CD4-positive, alpha-beta T cell treated with Interleukin-1 beta for 1 hour (primary cell): ENCODE measurements at places on chromosomes 12 and 14.

DNA sequence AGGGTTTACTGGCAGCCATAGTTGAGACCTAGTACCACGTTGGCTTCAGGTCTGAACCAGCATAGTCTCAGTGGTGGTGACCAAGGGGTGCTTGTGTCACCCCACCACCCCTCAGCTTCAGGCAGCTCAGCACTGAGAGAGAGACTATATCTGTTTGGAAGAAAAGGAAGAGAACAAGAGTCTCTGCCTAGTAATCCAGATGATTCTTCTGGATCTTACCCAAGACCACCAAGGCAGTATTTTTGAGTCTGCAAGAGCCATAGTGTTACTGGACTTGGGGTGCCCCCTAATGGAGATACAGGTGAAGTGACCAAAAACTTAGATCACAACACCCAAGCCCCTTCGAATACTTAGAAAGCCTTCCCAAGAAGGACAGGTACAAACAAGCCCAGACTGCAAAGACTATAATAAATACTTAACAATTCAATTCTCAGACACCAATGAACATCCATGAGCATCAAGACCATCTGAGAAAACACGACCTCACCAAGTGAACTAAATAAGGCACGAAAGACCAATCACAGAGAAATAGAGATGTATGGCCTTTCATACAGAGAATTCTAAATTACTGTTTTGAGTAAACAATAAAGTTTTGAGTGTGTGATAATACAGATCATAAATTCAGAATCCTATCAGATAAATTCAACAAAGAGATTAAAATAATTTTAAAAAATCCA is 107.0 kb downstream of the HELB start:
- DNase-seq, result peak; percentile 12

- DNase-seq, result no peak
These were observed 16.7 kb upstream of the ERC1 start for GRCh38 chr12:974271-974862.

DNA sequence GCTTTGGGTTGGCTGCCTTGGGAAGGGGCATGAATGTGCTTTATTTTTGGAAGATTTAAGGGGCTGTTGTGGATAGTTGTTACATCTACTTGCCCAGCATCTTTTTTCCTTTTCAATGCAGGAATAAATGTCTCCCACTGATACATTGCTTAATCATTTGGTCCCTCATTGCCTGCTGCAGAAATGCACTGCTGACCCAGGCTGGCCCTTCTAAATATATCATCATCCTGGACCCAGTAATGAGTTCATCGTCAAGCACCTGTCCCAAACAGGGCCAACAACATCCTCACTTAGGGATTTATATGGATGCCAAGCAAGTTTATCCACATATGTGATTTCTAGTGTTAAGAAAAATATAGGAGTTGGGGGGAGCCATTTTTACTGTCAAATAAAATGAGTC is 67.2 kb downstream of the ASCL1 start:
- no peak for DNase-seq

- no peak for DNase-seq
These were observed 175.0 kb upstream of the SYT10 start for GRCh38 chr12:33614630-33615029.

DNA sequence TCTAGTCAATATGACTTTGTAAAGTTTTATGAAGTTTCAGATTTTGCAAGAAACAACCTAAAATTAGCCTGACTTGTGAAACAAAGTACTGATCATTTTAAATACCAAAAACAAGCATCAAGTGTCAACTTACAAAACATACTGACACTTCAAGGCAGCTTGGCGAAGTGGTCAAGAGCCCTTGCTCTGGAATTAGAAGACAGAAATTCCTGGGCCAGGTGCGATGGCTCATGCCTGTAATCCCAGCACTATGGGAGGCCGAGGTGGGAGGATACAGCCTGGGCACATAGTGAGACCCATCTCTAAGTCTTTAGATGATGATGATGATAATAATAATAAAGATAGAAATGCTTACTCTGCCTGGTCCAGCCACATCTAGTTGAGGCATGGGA is 45.4 kb upstream of the NR2C1 start:
- no peak for DNase-seq

DNA sequence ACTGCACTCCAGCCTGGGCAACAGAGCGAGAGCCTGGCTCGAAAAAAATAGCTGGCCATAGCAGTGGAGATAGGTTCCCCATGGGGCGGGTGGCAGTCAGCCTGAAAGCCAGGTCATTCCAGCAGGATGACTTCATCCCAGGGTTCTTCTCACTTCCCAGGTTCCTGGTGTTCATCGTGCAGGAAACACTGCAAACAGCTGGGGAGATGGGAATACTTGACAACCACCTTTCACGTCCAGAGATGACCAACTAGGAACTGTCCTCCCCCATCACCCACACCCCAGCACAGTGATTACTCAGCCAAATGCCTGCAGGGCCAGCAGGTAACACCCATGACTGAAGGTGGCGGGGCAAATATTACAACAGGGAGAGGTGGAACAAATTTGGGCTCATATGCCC is 1.7 kb downstream of the VSIG10 start:
- DNase-seq, result no peak

DNA sequence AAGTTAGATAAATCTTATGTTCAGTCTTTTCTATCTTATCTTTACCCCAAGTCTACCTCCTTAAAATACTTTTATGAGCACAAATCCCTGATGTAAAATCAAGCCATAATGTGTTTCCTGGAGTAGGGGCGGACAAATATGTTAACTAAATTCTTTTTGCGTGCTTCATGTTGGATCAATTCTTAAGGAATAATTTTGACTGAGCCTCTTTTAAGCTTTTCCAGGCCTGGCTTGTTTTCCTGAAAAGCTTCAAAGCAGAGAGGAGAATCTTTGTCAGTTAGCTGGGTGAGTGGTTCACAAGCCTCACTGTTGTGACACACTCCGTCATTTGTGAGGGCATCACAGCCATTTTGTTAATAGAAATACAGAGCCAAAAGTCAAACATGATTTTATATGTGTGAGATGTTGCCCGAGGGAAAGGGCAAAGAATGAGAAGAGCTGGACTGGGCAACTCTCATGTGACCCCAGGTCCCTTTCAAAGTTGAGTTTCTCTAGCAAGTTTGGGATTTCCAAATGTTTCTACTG is 468.9 kb downstream of the RGS6 start:
- no peak for DNase-seq

GRCh38 chr14:96194657-96195431 is 9.8 kb upstream of the BDKRB2 start:
- no peak for DNase-seq

- no peak for DNase-seq
These were observed 391.1 kb downstream of the MDGA2 start for GRCh38 chr14:47284283-47284682.

GRCh38 chr12:1213205-1213604 is 222.2 kb downstream of the ERC1 start:
- DNase-seq, result no peak

DNA sequence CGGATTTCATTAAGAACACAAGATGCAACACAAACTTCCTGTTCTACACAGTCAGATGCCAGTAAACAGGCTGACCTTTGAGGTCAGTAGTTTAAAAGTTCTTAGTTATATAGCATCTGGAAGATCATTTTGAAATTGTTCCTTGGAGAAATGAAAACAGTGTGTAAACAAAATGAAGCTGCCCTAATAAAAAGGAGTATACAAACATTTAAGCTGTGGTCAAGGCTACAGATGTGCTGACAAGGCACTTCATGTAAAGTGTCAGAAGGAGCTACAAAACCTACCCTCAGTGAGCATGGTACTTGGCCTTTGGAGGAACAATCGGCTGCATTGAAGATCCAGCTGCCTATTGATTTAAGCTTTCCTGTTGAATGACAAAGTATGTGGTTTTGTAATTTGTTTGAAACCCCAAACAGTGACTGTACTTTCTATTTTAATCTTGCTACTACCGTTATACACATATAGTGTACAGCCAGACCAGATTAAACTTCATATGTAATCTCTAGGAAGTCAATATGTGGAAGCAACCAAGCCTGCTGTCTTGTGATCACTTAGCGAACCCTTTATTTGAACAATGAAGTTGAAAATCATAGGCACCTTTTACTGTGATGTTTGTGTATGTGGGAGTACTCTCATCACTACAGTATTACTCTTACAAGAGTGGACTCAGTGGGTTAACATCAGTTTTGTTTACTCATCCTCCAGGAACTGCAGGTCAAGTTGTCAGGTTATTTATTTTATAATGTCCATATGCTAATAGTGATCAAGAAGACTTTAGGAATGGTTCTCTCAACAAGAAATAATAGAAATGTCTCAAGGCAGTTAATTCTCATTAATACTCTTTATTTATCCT is 13.5 kb downstream of the PTGER2 start:
- DNase-seq, result peak; percentile 17

- DNase-seq, result peak; percentile 43
These were observed 17.7 kb downstream of the IRAK4 start for GRCh38 chr12:43776498-43776897.

DNA sequence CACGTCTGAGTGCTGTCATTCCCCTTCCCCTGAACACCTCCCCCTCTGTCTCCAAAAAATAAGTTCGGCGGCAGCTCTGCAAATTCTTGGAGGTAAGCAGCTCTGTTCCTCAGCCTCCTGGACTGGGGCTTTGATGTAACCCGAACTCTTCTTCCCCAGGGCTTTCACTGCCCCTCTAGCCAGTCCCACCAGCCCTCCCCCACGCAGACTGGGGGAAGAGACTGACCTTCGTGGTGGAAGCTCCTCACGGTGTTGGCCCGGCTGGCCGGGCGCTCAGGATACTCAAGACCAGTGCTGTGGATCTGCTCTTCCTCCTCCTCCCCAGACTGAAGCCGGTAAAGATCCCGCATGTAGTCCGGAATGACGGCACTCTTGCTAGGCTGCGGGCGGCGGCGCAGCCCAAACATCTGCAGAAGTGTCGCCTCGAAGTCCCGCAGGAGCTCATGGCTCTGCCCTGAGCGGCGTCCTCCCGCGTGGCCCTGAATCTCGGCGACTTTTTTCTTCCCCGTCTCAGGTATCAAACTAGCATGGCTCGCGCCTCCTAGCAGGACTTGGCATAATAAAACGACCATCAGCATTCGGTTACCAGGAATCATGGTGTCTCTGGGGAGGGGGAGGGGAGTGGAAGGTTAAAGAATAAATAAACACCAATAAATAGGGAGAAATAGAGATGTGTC is 4.9 kb downstream of the BMP4 start:
- DNase-seq, result no peak

GRCh38 chr12:119665164-119665929 is 2.6 kb upstream of the PRKAB1 start:
- DNase-seq, result no peak

GRCh38 chr12:80441921-80442320 is 2.1 kb upstream of the PTPRQ start:
- DNase-seq, result no peak

- DNase-seq, result no peak
These were observed 42.4 kb downstream of the ERH start for GRCh38 chr14:69355607-69356281.

GRCh38 chr14:93153121-93153520 is 31.6 kb downstream of the MOAP1 start:
- DNase-seq, result no peak

DNA sequence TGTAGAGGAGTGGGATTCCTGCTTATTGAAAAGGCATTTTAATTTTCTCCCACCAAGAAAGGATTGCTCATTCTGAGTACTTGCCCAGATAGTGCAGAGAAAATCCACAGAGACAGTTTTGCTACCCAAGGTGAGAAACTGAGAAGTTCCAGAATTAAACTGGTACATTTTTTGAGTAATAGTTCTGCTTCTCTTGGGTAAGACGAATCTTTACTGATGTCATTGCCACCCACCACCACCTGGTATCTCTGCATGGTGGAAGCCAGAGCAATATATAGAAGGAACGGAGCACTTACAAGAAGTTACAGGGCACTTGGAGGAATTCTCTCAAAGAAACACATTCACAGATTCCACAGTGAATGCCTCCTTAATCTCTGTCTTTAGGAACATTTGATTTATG is 20.7 kb upstream of the FRMD6 start:
- DNase-seq, result no peak
